ENCODE measurements at places on chromosomes 1 and 21.

DNA sequence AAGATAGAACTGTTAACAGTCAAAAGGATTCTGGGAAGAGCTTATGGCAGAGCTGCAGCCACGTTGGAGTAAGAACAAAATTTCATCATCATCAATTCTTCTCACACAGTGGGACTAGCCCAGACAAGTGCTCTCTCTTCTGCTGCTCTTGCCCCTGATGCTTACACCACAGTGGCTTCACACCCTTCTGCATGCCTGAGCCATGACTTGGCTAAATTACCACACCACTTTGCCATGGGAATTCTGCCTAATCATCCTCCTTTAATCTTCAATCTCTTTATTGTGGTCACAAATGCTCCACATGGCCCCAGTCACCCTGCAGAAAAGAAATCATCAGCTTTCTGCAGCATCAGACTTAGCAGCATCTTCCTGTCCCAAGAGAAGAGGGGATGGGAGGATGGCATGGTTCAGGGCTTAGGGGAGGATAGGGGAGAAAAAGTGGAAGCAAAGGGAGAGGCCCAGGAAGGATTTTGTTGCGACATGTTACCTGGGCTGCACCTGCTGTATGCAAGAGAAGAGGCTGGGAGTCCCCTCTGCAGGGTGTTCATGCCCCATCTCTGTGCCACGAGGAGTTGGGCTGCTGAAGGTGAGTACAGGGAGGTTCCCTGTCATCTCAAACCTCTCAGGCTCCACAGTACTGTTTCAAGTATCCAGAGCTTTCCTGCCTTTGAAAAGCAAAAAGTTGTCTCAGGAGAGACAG lies 9.0 kb upstream of the RPTN start:
- no peak for DNase-seq

DNA sequence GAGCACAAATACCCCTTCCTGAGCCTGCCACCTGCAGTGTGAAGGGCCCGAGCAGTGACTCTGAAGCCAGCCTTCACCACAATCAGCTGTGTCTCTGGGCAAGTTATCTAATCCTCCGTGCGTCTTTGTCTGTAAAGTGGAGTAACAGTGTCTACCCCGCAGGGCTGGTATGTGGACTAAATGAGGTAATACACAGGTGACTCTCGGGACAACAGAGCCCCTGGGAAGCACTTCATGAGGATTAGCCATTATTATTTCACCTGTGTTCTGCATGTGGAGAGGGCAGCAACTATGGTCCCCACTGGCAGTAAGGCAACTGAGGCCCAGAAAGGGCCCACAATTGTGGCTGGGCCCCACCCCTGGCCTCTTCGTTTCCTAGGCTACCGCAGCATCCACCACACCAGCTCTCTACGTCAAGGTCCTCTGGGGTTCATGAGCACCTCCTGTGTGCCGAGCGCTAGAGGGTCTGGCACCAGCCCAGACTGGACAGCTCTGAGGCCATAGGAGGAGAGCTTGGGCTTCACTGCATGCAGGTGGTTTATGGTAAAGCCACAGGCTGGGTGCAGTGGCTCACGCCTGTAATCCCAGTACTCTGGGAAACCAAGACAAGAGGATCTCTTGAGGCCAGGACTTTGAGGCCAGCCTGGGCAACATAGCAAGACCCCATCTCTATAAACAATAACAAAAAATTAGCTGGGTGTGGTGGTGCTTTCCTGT lies 41.3 kb upstream of the LRP8 start:
- DNase-seq, result no peak

- no peak for DNase-seq
Measured at GRCh38 chr1:165350840-165351239, 5.7 kb downstream of the LMX1A start.

GRCh38 chr1:106465666-106466065 lies 590.8 kb upstream of the PRMT6 start:
- no peak for DNase-seq

GRCh38 chr1:15455522-15455921 lies 1.0 kb upstream of the CELA2A start:
- no peak for DNase-seq

- no peak for DNase-seq
Measured at GRCh38 chr1:107491582-107491981, 350.7 kb downstream of the NTNG1 start.

GRCh38 chr1:3640121-3640837 lies 9.6 kb downstream of the WRAP73 start:
- no peak for DNase-seq

GRCh38 chr1:46793126-46793525 lies 5.7 kb upstream of the CYP4B1 start:
- DNase-seq, result no peak

DNA sequence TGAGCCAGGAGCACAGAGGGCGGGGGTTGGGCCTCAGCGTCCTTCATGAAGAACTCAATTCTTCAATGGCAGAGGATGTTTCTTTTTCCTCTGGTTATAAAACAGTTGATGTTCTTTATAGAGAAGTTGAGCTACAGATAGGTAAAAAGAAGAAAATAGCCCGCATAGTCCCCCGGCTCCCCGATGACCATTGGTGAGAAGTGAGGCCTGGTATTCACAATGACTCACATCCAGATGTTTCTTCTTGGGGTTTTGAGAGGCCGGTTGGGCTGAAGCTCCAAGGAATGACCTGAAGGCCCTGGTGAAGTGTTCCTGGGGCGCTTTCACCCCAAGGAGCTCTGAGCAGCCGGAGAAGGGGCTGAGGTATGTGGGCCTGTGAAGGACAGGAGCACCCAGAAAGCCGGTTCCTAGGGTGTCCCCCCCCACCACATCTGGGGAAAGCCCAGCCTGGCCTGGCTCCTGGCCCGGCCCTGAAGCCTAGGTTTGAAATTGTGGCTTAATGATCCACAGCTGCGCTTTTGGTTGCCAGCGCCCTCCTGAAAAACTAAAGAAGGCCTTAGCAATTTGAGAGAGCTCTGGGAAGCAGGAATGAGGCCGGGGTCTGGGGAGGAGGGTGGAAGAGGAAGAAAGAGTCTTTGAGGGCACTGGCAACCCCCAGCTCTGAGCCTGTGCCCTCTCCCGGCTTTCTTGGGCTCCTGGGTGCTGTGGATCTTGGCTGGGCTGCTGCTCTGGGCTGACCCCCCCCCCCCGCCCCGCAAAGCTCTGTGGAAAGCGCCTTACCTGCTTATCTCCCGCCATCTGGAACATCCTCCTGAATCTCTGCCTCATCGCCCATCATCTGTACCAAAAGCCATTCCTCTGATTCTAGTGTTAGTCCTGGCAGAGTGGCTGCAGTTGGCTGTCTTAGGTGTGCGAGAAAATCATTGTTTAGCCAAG lies 444.7 kb downstream of the CAMTA1 start:
- no peak for DNase-seq

DNA sequence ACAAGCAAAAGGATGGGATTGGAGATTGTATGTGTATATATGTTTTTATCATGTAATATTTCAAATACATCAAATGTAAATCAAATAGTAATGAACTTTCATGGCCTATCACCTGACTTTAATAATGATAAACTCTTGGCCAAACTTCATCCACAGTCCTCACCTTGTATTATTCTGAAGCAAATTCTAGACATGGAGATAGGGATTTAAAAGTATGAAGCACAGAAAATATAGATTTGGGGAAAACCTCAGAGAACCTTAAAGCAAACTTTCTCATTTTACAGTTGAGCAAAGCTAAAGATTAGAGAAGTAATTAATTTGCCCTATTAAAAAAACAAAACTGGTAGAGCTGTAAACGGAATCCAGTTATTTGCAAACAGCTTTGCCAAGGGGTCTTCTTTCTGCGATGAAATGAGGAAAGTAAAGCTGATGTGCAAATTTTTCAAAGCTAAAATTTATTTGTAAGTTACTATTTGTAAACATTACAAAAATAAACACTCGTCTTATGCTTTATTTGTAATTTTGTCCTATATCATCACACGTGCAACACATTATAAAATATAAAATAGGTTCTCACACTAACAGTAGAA lies 19.9 kb upstream of the KIF14 start:
- DNase-seq, result no peak

DNA sequence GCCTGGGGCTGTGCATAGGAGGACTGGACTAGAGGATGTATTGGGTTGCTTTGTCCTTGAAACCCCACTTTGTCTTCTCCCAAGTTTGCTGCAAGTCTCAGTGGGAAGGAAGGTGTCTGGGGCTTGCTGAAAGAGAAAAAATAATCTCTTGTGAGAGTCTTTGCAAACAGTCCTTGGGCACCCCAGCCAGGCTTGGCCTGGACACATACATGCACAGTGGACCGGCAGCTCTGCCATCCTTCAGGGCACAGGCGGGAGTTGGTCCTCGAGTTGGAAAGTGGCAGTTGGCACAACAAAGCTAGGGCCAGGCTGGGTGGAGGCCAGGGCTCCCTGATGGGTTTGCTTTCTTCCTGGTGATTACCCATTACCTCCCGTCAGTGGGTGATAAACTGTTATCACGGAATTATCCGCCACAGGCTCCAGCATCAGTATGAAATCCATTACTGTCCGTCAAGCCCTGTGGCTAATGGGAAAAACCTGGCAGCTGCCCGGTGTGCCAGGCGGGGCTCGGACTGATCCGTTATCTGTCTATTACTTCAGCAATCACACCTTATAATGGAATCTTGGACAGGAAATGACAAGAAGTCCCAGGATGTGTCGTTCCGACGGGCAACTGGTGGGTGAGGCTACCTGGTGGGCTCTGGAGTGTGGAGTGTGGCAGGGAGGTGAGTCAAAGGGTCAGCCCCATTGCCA lies 265.7 kb downstream of the GRIK3 start:
- DNase-seq, result no peak
